Kidney epithelial cell (primary cell): ENCODE measurements at places on chromosomes 1 and 21.

GRCh38 chr1:9437961-9438430, 101.3 kb upstream of the SLC25A33 start:
- no peak for DNase-seq

- no peak for DNase-seq
These were observed 2.9 kb downstream of the EGLN1 start for GRCh38 chr1:231419147-231419546.

GRCh38 chr21:45148316-45148990, 74.1 kb downstream of the ADARB1 start:
- no peak for DNase-seq

DNA sequence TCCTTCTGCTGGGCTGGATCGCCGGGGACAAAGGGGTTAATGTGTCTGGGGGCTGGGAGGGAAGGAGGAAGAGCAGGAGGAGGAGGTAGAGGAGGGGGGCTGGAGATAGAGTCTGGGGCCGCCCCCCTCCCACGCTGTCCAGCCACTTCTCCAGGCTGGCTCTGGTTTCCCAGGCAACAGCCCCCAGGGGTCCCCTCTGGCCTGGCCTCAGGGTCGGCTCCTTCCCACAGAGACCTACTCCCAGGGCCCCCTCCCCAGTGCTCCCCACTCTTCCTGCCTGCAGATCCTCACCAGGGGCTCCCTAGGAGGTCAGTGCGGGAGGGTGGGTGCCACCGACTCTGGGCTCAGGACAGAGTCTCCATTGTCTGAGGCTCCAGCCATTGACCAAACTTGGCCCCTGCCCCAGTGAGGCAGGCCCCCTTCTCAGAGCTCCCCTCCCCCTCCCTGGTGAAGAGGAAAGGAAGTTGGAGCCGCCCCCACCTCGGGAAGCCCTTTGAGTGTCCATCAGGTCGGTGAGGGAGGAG, 34.1 kb downstream of the ARHGEF10L start:
- no peak for DNase-seq

- no peak for DNase-seq
These were observed 35.8 kb downstream of the NDUFS5 start for GRCh38 chr1:39061951-39062350.

DNA sequence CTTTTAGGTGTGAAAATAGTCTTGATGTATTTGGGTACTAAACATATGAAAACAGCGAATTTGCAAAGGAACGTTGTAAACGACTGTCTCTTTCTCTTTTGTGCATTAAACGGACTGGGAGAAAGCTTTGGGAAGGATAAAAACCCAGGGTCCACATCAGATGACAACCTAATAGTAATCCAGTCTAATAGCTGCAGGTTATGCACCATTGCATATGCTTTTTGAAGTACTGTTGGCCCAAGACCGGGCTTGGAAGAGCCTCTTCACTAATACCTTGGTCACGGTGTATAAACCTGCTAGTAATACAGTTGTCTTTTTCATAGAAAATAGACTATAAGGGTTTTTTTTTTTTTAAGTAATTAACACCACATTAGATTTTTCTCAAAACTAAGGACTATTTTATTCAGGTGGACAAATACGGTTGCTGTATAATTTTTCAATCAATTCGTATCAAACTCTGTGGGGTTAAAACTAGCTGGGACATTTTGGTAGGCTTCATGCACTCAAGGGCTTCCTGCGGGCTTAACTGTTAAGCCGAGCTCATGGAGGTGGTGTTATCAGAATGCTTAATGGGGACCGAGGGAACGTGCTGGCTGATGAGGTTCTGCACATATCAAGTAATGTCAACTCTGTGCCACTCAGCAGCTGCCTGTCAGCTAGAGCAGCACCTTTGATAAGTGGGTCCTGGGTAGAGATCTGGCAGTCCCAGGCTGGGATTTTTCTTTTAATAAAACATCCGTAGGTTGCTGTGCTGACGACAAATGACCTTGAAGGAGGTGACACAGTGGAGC, 2.1 kb downstream of the RYR2 start:
- DNase-seq: no peak

GRCh38 chr1:208919371-208919770, 664.1 kb upstream of the CAMK1G start:
- DNase-seq: no peak

DNA sequence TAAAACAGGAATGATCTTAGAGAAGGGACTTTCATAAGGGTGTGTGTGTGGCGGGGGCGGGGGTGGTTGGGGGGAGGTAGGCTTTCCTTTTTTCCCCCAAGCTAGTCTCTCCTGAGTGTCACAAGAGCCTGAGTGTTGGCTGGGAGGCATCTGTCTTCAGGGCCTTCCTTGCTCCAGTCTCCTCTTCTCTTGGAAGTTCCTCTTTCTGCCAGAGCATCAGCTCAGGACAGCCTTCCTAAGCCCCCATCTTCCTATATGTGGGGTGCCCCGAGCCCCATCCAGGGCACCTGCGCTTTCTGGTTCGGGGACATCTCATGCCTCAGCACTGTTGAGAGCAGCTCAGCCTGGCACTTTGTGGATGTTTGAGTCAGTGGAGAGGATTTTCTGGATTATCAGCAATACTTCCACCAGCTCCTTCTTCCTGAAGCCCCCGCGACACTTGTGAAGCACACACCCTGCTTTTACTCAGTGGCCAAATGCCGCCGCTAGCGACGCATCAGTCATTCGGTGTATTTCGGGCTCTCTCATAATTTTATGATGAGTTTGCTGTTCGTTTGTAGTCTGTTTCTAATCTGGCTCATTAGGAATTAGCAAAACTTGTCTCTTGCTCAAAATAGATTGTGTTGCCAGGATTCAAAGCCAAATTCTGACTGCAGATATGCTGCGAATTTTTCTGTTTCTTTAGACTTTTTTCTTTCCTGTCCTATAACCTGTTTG, 61.7 kb downstream of the GALNT2 start:
- DNase-seq: no peak

DNA sequence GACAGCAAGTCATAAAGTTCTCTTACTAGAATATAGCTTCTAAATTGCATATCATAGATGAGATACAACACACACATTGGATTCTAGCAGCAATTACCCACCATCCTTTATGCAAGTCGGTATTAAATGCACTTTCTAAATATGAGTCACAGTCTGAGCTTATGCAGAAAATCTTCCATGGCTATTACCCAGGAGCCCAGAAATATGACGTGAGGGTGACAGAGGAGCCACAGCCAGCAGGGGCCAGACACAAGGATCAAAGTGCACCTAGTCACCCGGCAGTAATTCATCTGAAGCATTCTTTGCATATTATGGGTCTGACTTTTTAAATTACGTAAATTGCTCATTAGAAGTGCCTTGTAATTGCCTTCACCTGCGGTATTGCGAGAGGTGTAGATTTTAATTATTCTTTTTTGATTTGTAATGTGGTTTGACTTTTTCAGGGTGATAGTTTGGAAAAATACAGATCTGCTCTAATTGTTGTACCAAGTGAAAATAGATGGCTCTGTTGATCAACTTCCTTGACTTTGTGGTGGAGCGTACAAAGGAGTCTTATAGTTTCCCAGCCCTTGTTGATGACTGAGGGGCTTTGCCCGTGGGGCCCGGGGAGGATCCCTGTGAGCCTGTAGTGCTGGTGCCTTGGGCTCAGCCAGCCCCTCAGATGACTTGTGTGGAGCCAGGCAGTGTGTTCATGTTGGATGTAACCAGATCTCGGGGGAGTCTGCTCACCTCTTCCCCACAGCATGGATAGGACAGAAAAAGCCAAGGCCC, 470.0 kb upstream of the VAMP3 start:
- peak; percentile 61 for DNase-seq

DNA sequence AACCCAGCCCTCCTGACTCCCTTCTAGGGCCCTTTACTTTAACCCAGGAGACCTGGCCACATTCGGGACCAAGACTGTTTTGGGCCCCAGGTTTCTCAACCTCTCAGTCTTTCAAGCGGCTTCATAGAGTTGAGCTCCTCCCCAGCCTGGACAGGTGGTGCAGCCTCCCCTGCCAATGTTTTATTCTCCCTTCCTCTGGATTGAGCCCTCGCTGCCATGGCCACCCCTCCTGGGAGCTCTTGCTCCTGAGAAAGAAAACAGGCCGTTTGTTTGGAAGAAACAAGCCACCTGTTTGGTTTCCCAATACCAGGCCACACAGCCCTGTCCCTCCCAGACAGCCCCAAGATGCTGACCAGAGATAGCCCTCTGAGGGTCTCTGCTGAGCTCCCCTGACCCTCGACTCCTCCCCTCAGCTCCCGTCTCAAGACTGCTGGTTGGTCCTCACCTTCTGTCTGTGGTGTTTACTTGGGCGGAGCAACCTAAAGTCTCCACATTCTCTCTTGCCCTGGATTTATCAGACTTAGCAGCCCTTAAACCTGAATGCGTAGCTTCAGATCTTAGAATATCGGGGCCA, 3.3 kb downstream of the TMEM51 start:
- no peak for DNase-seq
